Natural killer cell (primary cell): ENCODE measurements at places on chromosomes 1 and 21. TPM values are rescaled to one million over a fixed set of nuclear protein-coding genes. Genes with fewer than 3 reads are reported as not detected.

DNA sequence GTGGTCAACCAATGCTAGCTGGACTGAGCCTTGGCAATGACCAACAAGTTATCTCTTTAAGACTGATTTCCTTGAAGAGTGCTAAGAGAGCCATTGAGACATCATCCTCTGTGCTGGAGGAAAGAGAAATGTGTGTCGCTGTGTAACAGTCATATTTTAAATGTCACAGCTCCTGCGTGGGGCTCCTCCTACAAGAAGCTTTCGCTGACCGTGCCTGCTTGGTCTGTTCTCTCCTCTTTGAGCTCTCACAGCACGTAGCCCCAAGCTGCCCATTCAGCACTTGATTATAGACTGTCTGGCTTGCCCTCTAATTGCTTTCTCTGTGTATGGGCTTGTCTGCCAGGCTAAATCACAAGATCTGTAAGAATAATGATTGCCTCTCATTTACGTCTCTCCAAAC lies 221.3 kb downstream of the FOXD2 start:
- no peaks in the 10 kb centered on the region for H3K27me3 ChIP-seq
- DNase-seq, result no peak
- H3K36me3 ChIP-seq, result no peaks in the 10 kb centered on the region
- no peak overlapping the region for H3K27ac ChIP-seq
- H3K4me1 ChIP-seq, result no peaks in the 10 kb centered on the region
- H3K4me3 ChIP-seq, result no peak overlapping the region

DNA sequence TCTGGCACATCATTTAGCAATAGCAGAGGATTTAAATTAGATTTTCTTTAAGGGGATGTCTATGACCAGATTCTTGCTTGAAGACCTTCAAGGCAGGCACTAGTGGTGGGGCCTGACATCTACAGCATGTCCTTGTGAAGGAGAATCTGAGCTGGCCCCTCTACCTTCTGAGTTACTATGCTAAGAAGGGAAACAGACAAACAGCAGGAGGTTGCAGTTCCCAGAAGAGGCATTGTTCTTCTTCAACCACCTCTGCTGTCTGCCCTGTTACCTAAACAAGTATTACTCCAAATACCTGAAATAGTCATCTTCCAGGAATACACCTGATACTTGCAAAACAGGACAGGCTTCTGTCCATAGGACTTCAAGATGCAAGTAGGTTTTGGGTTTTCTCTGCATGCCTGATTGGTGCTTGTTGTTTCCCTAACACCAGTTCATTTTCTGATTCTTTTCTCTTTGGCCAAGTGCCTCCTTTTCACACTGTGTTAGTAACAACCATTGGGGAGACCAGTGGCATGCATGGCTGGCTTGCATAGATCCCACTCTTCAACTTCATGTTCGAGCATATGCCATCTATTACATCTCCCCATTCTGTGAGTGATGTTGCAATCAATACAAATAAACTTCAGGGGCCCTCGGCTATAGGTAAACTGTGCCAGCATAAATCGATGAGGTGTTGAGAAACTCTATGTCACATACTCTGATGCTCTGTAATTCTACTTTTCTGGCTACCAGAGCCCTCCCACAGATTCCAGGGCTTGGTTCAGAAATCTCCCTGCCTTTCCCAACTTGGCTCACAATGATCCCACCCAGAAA lies 93.0 kb upstream of the DUSP10 start:
- H3K27me3 ChIP-seq, result no peaks in the 10 kb centered on the region
- no peak overlapping the region for H3K4me3 ChIP-seq
- peaks cover 31% of the 10 kb centered on the region for H3K4me1 ChIP-seq
- H3K36me3 ChIP-seq, result no peaks in the 10 kb centered on the region

- H3K4me3 ChIP-seq, result no peak overlapping the region
- no peaks in the 10 kb centered on the region for H3K4me1 ChIP-seq
- H3K27ac ChIP-seq, result no peak overlapping the region
- no peaks in the 10 kb centered on the region for H3K36me3 ChIP-seq
Observed at GRCh38 chr1:228351850-228352249, 54.8 kb downstream of the TRIM11 start.

DNA sequence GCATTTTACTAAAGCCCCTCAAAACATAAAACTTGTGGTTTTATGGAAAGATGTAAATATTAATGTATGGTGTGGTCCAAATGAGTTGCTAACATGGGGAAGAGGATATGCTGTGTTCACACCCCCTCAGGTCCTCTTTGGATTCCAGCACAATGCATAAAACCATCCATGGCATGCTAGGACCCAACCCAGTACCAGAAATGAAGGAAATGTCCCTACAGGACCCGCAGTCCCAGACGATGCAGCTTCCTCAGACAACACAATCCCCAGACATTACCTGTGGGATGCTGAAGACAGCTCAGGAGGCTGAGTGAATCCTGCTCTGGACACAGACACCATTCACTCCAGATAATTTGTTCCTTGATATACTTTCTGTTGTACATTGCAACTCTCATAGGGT lies 202.2 kb downstream of the LBR start:
- H3K27me3 ChIP-seq, result no peaks in the 10 kb centered on the region
- H3K4me3 ChIP-seq, result no peak overlapping the region
- no peak overlapping the region for H3K27ac ChIP-seq
- no peaks in the 10 kb centered on the region for H3K36me3 ChIP-seq

DNA sequence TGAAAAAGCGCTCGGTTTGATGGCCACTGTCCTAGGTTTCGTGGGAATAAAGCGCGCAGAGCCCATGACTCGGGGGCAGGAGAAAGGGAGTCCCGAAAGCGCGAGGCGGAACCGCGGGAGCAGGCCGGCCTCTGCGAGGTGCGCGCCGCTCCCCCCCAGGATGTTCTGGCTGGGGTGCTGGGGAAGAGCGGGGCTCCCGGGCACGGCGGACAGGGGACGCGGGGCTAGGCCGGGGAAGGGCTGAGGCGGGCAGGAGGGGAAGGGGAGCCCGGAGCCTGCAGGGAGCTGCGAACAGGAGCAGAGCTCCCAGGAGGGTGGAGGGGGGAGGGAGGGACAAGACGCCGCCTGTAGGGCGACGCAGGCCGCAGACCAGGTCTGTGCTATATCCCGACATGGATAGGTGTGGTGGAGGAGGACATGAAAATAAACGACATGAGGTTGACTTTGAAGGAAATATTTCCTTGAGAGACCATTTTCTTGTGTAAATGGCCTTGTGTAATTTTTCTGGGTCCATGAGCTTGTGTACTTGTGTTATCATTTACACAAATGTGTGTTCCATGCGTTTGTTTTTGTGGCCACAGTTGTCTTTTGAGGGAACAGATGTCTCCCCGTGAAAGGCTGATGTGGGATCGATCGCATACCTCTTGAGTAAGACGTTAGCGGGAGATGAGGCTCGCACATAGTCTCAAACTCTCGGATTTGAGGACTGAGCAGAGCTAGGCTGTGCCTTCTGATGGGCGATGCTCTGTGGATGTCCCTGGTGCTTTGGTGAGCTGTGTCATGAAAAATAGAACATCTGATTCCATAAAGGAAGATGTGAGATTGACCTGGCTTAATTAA lies 1.3 kb downstream of the PCNT start:
- H3K36me3 ChIP-seq, result peaks cover 8% of the 10 kb centered on the region
- no peaks in the 10 kb centered on the region for H3K27me3 ChIP-seq
- no peak overlapping the region for H3K27ac ChIP-seq

GRCh38 chr1:158329733-158330132 lies 1.6 kb downstream of the CD1B start:
- H3K36me3 ChIP-seq, result no peaks in the 10 kb centered on the region
- H3K4me1 ChIP-seq, result no peaks in the 10 kb centered on the region
- no peaks in the 10 kb centered on the region for H3K27me3 ChIP-seq

- no peak overlapping the region for H3K27ac ChIP-seq
- no peak overlapping the region for H3K4me3 ChIP-seq
- no peak for DNase-seq
- H3K4me1 ChIP-seq, result peaks cover 27% of the 10 kb centered on the region
- H3K27me3 ChIP-seq, result no peaks in the 10 kb centered on the region
- no peaks in the 10 kb centered on the region for H3K36me3 ChIP-seq
Observed at GRCh38 chr1:55262822-55263221, 47.7 kb upstream of the USP24 start.

GRCh38 chr1:56295949-56296929 lies 283.1 kb downstream of the PLPP3 start:
- H3K4me1 ChIP-seq, result no peaks in the 10 kb centered on the region
- H3K36me3 ChIP-seq, result no peaks in the 10 kb centered on the region
- no peak overlapping the region for H3K4me3 ChIP-seq
- no peaks in the 10 kb centered on the region for H3K27me3 ChIP-seq
- DNase-seq, result no peak
- H3K27ac ChIP-seq, result no peak overlapping the region

RBM34 gene
- total RNA-seq, result 163 TPM

TLR5 gene
- total RNA-seq, result 0.41 TPM

COL6A1 gene
- total RNA-seq, result 2.5 TPM

RSPH1 gene
- not detected for total RNA-seq

HJV gene
- not detected for total RNA-seq
